ENCODE measurements at places on chromosomes 4 and X.
A peak's percentile ranks its signal among the peaks of the same experiment; 100 is the strongest.

- no peak for DNase-seq
Observed at GRCh38 chrX:53494436-53494835, 60.3 kb upstream of the HSD17B10 start.

DNA sequence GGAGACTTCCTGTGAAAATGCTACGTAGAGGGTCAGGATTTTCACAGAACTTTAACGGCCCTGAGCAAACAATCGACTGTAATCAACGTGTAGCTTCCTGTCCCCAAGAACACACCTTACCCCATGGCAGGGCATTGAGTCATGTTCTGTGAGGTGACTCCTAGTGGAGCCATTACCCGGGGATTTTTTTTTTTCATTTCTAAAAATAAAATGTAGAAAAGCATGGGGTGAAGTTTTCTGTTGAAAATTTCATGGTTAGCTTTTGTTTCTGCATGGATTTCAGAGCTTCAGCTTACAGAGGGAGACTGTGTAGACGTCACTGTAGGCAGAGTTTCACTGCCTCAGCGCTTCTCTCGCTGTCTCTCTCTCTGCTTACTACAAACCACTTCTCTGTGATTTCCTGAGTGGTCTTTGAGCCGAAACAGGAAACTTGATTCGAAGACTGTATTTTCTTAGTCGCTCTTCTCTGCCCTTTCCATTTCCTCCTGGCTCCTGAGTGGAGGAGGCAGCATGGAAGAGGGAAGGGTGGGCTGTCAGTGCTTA, 111.7 kb downstream of the NFKB1 start:
- DNase-seq = no peak

DNA sequence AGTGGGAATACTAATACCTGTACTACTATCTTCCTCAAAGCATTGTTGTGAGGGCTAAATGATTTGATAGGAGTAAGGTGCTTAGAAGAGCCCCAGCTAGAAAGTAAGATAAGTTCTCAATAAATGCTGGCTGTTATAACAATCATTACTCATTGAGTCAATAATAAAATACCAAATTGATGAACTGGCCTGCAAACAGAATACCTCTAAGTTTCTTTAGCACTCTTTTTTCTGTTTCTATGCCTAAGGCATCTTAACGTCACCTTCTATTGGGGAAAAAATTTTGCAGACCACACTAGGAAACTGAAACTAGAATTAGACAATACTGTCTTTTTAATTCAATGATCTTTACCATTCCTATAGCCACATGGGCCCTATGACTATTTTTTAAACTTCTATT, 1.2 kb downstream of the CLTRN start:
- no peak for DNase-seq

GRCh38 chr4:172815499-172816164, 353.0 kb upstream of the GALNT7 start:
- DNase-seq = no peak

DNA sequence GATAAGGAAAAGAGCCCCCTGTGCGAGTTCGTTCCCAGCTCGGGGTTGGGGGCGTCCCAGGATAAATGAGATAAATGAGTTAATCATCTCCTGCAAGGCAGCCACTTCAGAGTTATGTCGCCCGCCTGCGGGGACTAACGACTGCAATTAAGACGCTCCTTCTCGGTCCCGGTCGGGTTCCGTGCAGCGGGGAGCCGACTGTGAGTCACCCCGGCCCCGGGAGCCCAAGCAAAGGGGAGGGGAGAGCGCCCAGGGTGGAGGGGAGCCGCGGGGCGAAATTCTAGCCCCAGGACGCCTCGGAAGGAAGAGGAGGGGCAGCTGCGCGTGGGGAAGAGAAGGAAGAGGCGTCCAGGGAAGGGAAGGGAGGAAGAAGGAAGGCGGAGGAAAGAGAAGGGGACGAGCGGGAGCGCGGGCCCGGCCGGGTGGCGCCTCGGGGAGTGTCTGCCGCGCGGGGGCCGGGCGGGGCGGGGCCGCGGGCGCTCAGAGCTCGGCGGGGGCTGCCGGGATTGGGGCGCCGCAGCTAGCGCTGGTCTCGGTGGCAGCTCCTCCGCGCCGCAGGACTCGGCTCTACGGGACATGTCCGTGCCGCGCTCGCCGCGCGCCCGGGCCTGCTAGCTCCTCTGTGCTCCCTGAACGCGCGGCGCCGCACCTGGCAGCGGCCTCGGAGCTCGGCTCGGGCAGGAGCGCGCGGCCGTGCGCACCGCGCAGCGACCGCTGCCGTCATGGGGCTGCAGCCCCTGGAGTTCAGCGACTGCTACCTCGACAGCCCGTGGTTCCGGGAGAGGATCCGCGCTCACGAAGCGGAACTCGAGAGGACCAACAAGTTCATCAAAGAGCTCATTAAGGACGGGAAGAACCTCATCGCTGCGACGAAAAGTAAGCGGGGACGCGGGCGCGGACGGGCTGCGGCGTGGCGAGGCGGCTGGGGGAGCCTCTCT, at the start of gene ARHGAP10:
Gene ARHGAP10 (plus strand): TSS at position 509 of the 938 bp plus-strand sequence. CDS start 214 bp downstream, at position 723.
- DNase-seq = peak; percentile 58

- no peak for DNase-seq
Observed at GRCh38 chr4:84920617-84921016, 45.9 kb downstream of the WDFY3 start.

DNA sequence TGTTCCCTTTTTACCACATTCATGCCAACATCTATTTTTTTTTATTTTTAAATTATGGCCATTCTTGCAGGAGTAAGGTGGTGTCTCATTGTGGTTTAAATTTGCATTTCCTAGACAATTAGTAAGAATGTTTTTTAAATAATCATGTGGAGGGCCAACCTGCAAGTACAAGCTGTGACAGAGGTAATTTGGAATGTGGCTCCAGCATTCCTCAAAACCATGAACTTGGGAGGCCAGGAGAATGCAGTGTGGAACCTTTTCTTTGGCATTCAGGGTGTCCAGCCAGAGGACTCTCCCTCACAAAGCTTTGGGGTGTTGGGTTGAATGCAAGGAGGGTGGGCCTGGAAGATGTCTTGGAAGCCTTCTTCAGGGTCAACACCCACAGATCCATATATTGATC, 7.3 kb upstream of the TMEM185A start:
- no peak for DNase-seq

DNA sequence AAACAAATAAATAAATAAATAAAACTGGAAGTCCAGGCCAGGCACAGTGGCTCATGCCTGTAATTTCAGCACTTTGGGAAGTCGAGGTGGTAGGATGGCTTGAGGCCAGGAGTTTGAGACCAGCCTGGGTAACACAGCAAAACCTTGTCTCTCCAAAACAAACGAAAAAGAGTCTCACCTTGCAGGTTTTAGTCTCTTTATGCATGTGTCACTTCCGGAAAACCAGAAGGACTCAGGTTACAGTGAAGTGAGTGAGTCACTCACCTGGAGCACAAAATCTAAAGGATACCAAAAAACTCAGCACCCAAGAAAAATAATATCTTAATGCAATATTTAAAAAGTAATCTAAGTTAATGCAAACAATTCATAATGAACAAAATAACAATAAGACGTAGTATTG, 20.1 kb upstream of the SLC34A2 start:
- no peak for DNase-seq

GRCh38 chr4:125045311-125045710, 269.4 kb upstream of the FAT4 start:
- DNase-seq = no peak

DNA sequence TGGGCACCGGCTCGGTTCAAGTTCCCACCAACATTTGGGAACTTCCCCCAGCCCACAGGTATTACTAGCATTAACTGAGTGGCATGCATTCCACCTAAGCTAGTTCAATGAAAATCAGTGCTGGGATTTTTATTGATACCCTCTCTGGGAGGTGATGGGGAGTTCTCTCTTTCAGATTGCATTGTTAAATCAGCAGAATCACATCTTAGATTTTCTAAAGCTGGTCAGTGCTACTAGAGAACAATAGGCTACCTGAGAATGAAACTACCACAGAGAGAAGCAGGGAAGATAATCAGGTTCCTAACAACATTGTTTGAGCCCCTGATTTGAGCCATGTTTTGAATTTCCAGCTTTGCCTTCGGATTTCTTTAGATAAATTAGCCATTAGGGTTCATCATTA, 16.0 kb downstream of the EPGN start:
- DNase-seq = no peak

DNA sequence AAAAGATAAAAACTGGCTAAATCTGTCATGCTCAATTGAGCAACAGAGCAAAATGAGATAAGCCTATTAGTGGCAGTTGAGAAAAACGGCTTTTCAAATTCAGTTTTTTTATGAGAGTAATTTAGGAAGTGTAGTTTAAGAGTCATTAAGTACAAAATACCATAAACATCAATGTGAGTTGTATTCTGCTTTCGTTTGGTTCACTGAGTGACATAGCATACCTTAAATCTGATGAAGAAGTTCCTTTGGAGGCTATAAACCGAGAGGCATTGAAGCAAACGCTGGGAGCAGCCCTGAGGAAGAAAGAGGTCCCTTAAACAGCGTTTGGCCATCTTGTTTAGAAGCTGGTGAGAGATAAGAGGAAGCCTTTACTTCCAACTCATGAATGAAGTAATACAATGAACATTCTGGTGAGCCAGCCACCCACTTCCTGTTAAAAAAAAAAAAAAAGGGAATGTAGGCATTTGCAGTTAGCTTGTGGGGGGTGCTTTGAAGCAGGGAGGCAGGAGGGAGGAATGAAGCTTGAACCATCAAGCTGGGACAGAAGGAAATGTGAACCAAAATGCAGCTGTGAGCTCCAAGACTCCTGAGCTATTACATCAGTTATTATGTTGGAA, 132.3 kb downstream of the ZNF330 start:
- no peak for DNase-seq

DNA sequence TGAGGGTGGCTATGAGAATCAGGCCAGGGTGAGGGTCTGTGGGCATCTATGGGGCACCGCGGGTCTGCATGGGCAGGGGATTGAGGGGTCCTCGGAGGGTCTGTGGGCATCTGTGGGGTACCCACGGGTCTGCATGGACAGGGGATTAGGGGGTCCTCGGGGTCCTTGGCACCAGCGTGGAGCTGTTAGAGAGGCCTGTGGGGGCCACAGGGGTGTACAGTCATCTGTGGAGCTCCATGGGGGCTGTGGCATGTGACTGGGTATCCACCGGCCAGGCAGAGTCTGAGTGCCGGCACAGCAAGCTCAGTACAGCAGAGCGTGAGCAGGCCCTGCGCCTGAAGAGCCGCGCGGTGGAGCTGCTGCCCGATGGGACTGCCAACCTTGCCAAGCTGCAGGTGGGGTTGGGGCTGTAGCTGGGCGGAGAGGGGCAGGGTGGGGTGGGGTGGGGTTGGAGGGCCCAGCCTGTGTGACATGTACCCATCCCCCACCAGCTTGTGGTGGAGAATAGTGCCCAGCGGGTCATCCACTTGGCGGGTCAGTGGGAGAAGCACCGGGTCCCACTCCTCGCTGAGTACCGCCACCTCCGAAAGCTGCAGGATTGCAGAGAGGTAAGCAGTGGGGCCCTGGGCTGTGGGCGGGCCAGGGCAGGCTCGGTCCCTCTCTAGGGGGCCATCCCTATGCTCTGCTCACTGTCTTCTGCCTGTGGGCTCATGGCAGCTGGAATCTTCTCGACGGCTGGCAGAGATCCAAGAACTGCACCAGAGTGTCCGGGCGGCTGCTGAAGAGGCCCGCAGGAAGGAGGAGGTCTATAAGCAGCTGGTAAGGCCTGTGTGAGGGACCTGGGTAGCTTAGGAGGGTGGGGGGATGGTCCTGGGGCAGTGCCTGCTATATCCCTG, 12.9 kb downstream of the CCDC22 start:
- DNase-seq = no peak

- DNase-seq = no peak
Observed at GRCh38 chr4:90995996-90996395, 868.8 kb downstream of the CCSER1 start.

DNA sequence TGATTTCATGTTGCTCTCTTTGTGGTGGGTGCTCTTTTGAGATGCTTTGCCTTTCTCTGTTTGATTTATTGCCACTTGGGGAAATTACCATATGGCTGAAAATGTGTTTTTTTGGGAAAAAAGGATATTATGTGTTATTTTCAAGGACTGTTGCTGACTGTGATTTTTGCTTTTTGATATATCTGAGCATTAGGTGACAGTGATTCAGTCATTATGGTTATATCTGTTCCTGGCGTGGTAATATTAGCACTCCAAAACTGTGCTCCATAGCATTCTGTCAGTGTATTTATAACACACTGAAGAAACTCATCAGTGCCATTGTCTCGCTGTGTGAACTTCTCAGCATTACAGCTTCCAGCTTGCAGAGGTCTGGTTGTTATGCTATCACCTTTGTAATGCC, 73.8 kb downstream of the PHEX start:
- DNase-seq = no peak

DNA sequence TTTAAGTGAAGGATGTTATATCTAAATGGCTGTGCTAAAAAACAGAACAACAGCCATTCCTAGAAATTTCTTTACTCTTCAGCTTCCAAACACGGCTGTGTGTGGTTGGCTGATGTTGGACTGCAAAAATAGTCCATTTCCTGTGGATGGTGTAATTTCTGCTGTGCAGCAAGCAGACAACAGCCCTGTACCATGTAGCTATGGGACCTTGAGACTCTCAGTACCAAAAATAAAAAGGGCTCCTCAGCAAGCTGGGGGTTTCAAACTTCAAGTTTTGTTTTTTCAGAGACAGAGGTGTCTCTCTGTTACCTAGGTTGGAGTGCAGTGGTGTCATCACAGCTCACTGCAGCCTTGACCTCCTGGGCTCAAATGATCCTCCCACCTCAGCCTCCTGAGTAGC, 18.1 kb downstream of the CD40LG start:
- DNase-seq = no peak

GRCh38 chr4:105971036-105971435, 75.8 kb downstream of the NPNT start:
- DNase-seq = no peak

DNA sequence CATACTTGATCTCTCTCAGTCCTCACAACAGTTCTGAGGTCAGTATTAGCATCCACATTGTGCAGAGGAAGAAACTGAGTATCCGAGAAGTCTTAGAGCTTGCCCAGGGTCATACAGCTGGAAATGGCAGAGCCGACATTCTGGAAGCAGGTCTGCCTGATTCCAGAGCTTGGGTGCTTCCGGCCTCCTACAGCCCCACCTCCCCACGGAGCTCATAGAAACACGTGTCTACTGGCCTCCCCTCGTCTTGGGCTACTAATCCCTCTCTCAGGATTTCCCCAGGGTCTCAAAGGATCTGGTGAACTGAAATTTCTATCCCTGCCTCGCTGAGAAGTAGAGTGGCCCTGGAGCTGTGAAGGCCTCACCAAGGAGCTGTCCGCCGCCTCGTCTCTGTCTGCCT, 12.0 kb upstream of the KDM5C start:
- DNase-seq = no peak

- DNase-seq = no peak
Observed at GRCh38 chrX:67693928-67694327, 150.1 kb downstream of the AR start.

DNA sequence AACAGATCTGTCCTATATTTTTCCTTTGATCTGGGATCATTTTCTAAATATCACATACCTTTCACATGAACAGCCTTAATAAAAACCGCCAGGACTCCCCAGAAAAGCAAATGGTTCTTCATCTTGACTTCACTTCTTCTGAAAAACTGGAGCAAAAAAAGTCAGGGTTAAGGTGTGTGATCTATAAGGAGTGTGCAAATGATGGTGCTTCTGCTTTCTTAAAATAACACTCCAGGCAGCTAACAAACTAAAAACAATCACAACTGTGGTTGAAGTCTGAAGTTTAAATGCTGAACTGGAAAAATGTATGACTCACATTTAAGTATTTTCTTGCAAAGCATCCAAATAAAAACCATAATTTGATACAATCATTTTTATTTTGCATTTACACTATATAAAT, at the start of gene JCHAIN:
Gene JCHAIN (minus strand): TSS at position 140 of the 400 bp plus-strand sequence. CDS start 18 bp downstream, at position 122.
- DNase-seq = no peak

- DNase-seq = no peak
Observed at GRCh38 chr4:169098054-169098497, 88.0 kb upstream of the CBR4 start.

- no peak for DNase-seq
Observed at GRCh38 chr4:118969359-118969758, 80.7 kb downstream of the SYNPO2 start.
